ENCODE measurements at places on chromosomes 1 and 21.
A peak's percentile ranks its signal among the peaks of the same experiment; 100 is the strongest.

GRCh38 chr1:31939484-31940329 is 1.5 kb upstream of the PTP4A2 start:
- no peak for DNase-seq

DNA sequence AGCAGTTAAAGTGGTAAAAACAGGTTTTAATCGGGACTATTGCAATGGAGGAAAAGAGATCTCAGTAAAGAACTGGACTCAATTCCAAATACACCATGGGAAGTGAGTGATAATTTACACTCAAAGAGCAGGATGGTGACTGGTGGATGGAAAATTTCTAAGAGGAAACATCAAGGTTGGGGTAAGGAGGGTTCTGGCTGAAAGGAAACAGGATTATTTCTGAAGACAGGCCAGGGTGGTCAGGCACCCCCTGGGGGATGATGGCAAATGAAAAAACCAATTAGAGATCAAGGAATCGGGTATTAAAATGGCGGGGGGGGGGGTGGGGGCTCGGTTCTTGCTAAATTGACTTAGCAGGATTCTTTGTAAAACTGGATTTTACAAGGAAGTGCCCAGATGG is 12.3 kb upstream of the HSD11B1 start:
- DNase-seq = no peak

GRCh38 chr1:62484824-62485468 is 48.1 kb downstream of the USP1 start:
- DNase-seq = no peak

DNA sequence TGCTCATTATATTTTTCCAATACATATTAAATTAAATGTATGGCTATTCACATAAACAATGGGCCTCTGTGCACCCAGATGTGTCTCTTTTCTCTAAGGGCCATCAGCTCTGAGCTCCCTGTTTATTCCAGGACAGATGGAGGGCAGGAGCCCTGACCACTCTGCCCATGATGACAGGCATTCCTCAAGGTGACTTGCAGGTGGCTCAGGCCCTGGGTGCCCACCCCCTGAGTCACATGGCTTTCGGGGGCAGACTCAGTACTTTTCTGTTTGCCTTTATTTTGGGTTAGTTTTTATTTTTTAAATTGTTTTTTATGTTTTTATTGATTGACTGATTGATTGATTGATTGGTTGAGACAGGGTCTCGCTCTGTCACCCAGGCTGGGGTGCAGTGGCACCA is 6.4 kb upstream of the LRP8 start:
- no peak for DNase-seq

DNA sequence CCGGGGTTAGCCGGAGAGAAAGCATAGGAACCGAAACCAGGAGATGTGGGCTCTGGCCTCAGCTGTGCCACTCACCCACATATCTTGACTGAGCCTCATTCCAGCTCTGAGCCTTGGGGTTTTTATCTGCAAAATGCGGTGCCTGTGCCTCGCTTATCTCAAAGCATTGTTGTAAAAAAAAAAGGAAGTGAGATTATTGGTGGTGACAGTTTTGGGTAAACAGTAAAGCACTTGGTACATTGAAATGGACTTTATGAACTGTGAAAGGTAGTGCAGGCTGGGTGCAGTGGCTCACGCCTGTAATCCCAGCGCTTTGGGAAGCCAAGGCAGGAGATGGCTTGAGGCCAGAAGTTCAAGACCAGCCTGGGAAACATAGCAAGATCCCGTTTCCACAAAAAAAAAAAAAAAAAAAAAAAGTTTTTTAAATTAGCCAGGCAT is 3.8 kb downstream of the PTAFR start:
- peak; percentile 14 for DNase-seq

DNA sequence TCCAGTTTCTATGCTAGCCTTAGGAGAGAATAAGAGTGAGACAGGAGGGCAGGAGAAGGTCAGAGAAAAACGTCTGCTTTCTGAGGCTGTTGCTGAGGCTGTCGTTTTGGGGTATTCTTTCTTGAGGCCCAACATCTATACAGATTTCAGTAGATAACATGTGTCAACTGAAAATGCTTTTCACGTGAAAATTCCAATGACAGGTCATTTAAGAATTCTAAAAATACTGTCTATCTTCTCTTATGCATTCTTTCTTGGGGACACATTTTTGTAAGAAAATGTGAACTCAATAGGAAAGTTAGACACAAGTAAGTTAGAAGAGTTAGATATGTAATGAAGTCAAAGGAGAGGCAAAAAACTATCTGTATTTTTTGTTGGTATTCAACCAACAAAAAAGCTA is 150.8 kb downstream of the TGFB2 start:
- DNase-seq = no peak

- DNase-seq = no peak
Measured at GRCh38 chr1:67952071-67952470, 98.4 kb downstream of the DIRAS3 start.

DNA sequence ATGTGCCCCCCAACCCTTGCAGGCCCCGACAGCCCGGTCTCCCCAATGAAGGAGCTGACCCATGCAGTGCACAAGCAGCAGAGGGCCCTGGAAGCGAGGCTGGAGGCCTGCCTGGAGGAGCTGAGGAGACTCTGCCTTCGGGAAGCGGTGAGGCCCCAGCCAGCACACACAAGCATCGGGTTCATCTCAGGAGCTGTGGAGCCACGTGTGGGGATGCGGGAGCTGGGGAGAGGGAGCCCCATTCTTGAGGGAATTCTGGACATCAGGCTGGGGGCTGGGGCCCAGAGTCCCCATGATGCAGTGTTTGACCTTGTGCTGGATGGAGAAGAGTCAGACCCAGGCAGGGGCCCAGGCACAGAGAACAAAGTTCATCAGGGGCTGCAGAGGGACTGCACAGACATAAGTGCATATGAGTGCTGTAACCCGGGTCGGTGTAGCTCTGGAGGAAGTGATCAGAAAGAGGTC is 4.8 kb downstream of the INAVA start:
- DNase-seq = no peak

GRCh38 chr1:222346955-222347354 is 200.9 kb downstream of the HHIPL2 start:
- no peak for DNase-seq

DNA sequence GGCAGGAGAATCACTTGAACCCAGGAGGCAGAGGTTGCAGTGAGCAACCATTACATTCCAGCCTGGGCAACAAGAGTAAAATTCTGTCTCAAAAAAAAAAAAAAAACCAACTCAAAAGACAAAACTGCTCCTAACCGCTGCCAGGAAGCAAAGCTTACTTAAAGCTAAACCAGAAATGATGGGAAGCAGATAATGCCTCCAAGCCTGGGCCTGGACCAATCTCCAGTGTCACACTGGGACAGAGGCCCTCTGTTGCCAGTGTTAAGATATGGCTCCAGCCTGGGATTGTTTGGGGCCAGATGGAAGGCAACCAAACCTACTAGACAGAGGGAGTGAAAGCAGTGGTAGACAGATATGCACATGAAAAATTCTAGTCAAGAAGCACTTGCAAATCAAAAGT is 36.9 kb downstream of the NSL1 start:
- DNase-seq = no peak

- no peak for DNase-seq
Measured at GRCh38 chr1:227490001-227490400, 73.4 kb upstream of the ZNF678 start.

All from forelimb muscle (tissue), 1 donor.